ENCODE measurements at places on chromosomes 5 and 9.

DNA sequence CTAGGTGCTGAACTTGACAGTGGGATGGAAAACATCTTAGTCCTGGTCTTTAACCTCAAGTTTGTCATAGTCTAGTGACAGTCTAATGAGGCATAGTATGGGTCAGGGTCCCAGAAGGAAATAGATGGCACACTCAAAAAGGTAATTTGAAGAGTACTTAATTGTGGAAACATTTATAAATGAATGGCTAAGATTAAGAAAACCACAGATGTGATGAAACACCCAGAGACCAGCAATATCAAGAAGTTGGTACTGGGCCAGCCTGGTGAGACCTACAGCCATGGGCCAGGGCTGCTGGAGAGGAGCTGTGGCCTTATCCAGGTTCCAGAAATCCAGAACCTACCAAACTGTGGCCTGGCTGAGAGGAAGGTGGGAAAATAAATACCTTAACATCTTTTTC, 93.5 kb upstream of the ATG10 start:
- no peak for DNase-seq

DNA sequence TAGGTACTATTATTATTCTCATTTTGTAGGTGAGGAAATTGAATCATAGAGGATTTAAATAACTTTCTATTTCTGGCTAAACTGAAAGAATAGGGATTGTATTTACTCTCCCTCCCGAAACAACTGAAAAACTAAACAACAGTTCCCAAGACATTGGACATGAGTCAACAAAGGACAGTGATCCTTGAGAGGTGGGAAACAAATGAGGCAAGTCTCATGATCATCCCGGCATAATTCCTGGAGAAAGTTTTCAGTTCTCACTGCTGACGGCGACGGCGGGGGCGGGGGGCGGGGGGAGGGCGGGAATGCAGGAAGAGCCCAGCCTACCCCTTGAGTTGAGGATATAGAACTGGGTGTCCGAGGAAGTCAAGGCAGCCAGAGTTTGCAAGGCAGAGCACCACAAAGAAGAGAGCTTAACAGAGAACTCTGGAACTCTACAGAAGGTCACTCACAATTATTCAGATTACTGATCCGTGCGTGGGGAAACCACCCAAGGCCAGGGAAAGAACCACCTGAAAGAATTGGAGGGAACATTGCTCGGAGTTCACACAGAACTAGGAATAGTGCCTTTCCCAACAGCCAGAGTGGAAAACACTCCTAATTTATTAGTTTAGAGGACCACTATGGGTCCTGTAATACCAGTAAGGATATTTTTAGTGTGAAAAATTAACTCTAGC, 27.4 kb upstream of the WHRN start:
- DNase-seq: no peak

- DNase-seq: peak; percentile 0
These were observed 779 bp downstream of the FAM13B start for GRCh38 chr5:138032028-138032571.

- DNase-seq: no peak
These were observed 61.0 kb downstream of the TRIO start for GRCh38 chr5:14204011-14204670.

- DNase-seq: no peak
These were observed 129.2 kb downstream of the MED27 start for GRCh38 chr9:131950487-131950886.

DNA sequence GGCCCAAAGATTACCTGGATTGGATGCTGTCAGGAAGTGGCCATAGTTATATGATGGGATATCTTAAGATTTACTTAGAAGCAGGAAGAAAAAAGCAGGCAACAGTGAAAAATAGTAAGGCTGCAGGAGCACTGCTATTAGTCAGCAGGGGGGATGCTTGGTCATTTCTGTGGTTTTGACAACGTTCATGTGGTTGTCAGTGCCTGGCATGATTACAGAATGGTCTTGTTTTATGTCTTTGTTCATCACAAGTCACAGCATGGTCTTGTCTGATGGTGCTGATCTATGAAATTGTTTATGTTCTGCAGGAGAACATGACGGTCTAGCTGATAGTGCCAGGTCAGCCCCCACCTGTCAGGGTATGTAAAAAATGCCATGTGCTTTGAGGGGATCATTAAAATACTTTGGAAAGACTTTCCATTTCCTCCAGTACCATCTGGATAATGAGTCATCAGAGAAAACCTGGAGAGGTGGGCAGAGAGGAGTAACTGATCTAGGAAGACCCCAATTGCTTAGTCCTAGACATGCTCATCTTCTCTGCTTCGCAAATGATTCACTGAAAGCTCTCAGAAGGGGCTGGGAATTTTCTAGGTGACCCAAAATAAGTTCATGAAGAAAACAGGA, 48.5 kb downstream of the PLGRKT start:
- DNase-seq: no peak
